ENCODE measurements at places on chromosomes 13 and 19. TPM values are rescaled to one million over a fixed set of nuclear protein-coding genes. Genes with fewer than 3 reads are reported as not detected.

The NCR1 gene
- not detected for total RNA-seq

The GNG7 gene
- total RNA-seq = 0.06 TPM

The ZIC2 gene
- 5.2 TPM for total RNA-seq

The SWSAP1 gene
- 1.9 TPM for total RNA-seq

The RFC3 gene
- total RNA-seq = 29.2 TPM

The TMEM272 gene
- total RNA-seq = not detected

The FAAP24 gene
- total RNA-seq = 14.0 TPM
